ENCODE measurements at places on chromosomes 4 and X.

DNA sequence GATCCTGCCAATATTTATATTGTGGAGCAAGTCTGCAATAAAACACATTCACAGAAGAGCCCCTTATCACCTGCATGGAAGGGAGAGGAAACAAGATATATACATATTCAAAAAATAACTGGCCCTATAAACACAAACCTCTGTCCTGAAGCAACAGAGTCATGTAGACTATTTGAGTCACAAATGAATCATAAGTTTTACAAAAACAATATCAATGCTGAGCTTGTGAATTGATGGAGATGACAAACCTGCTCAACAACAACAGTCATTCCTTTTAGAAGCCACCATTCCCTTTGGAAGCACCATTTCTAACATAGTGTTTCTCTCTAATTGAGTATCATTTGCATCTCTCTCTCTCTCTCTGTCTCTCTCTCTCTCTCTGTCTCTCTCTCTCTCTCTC is 313.9 kb downstream of the MID1IP1 start:
- no peak for DNase-seq

DNA sequence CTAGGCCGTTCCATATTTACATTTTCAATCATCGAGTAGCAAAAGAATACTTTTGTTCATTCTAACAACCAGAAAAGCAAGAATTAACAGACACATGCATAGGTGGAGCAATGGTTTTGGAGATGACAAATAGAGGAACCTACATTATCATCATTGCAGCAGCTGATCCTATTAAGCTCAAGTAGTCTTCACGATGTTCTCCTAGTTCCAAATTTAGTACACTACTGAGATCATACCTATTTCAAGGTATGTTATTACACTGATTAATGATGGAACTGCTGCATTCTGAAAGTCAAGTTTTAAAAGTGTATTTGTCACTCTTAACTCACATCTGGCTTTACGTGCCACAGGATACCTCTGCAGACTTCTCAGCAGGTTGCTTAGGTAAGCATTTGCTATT is 87.4 kb downstream of the ADGRA3 start:
- no peak for DNase-seq

DNA sequence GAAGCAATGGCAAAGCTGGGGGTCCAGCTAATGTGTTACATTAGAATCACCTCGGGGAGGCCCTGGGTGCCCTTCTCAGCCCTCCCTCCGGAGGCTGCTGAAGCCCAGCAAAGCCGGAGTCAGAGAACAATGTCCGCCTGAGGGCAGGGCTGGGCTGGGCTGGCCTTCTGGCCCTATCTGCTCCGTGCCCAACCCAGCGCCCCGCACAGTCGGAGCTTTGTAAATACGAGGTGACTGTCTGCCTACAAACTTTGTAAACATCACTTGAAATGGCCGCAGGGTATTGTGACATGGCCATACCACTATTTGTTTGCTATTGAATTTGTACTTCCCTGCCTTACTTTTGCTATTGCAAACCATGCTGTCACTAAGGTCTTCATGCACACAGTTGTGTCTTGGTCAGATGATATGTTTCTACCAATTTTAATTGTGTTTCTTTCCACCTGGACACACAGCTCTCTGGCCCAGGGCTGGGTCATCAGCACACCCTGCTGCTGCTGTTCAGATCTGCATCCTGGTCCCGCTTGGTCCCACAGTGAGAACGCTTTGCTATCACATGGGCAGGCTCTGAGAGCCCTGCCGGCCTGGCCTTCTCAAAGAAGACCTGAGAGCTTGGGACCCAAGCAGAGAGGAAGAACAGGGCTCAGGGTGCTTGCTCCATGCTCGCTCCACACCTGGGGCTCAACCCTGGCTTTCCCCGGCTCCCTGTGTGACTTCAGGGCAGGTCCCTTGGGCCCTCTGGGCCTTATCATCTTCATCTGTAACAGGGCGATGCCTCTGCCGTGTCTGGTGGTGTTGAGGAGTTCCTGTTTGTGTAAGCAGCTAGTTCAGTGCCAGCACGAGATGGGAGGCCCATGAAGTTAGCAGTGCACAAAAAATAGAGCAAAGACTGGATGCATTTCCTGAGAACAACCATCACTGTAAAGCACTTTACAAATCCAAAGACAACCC is 2.3 kb downstream of the S100P start:
- DNase-seq: no peak

DNA sequence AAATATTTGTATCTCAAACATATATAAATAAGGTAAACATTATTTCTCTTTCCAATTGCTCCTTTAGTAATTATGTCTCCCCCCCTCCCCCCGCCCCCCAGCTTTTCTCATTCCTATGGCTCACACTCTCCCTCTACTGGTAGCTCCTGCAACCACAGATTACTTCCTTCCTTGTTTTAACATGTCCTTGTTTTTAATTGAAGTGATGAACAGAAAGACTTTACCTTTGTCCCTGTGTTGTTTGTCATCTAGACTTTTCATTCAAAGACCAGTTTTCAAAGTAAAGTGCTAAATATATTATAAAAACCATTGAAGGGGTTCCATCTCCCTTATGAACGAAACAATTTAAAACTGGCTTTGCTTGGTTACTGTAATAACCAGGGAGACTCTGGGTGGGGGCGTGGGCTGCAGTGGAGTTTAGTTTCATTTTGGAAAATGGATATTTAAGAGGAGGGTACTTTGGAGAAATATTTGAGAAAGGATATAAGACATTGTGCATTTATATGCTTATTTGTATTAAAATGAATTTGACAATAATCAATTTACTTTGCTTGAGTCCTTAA is 352.9 kb downstream of the RAPGEF2 start:
- peak; percentile 53 for DNase-seq

- peak; percentile 27 for DNase-seq
These were observed 618 bp downstream of the RBBP7 start for GRCh38 chrX:16869393-16870094.

- no peak for DNase-seq
These were observed 96.3 kb upstream of the ADAMTS3 start for GRCh38 chr4:72665171-72665968.

DNA sequence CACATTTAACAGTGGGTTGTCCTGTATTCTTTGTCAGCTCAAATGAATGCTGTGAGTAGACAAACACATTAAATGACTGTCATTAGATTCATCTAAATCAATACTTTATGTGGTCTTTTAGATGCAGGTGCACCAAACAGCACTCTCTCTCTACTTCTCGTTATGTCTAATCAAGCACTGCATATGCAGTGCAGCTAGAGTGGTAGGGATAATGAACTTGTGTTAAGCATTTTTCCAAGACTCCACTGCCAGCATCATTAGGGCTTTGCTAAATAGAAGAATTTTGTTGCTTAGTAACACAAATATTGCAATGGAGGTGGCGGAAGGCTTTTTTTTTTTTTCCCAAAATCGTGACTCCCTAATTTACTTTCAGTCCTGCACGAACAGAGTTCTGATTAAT is 447.0 kb upstream of the GALNT7 start:
- DNase-seq: no peak

GRCh38 chrX:153781428-153782047 is 697 bp downstream of the SRPK3 start:
- DNase-seq: no peak

- DNase-seq: no peak
These were observed 147.9 kb downstream of the SLC4A4 start for GRCh38 chr4:71486550-71487343.

GRCh38 chr4:79395841-79396240 is 12.2 kb downstream of the GK2 start:
- no peak for DNase-seq

- DNase-seq: peak; percentile 39
These were observed 57.3 kb upstream of the BCOR start for GRCh38 chrX:40154853-40155588.

DNA sequence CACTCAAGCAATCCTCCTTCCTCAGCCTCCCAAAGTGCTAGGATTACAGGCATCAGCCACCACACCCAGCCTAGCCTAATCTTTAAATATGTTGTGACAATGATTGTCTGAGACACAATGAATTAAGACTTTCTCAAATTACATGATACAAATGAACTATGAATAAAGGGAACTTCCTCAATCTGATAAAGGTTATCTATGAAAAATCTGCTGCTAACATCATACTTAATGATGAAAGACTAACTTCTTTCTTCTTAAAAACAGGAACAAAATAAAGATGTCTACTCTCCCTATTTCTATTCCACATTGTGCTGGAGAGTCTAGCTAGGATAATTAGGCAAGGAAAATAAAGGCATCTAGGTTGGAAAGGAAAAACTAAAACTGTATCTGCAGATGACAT is 60.0 kb downstream of the PDHA1 start:
- DNase-seq: no peak

DNA sequence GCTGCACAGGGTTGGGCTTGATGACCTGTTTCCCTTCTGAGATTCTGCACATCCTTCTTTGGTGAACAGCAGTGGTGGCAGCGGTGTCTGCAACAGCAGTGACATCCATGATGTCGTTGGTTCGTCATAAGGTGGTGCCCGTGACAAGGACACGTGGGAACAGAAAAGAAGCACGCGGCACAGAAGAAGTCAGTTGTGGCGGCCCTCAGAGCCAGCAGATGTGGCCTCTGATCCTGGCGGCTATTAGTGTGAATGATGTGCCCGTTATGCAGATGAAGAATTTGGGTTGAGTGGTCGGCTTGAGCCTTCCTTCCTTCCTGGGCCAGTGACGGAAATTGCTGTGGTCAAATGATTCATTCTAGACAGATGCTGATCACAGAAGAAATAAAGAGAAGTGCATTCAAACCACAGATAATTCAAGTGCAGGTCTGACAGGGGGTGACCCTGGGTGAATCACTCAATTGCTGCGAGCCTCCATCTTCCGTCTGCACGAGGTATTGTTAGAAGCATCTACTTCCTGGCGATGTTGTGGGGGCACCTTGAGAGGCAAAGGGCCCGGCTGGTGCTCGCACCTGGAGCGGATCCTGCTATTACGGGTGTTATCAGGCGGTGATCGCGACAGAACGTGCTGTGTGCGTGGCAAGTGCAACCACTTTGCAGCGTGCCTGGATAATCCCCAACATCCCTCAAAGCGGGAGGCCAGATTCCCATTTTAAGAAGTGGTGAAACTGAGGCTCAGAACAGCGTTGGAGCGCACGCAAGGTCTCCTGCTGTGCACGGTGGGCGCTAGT is 215.2 kb upstream of the PSAPL1 start:
- DNase-seq: peak; percentile 90
